MCF 10A (cell line): ENCODE measurements at places on chromosomes 12 and 14. TPM values are rescaled to one million over a fixed set of nuclear protein-coding genes. Genes with fewer than 3 reads are reported as not detected.

DNA sequence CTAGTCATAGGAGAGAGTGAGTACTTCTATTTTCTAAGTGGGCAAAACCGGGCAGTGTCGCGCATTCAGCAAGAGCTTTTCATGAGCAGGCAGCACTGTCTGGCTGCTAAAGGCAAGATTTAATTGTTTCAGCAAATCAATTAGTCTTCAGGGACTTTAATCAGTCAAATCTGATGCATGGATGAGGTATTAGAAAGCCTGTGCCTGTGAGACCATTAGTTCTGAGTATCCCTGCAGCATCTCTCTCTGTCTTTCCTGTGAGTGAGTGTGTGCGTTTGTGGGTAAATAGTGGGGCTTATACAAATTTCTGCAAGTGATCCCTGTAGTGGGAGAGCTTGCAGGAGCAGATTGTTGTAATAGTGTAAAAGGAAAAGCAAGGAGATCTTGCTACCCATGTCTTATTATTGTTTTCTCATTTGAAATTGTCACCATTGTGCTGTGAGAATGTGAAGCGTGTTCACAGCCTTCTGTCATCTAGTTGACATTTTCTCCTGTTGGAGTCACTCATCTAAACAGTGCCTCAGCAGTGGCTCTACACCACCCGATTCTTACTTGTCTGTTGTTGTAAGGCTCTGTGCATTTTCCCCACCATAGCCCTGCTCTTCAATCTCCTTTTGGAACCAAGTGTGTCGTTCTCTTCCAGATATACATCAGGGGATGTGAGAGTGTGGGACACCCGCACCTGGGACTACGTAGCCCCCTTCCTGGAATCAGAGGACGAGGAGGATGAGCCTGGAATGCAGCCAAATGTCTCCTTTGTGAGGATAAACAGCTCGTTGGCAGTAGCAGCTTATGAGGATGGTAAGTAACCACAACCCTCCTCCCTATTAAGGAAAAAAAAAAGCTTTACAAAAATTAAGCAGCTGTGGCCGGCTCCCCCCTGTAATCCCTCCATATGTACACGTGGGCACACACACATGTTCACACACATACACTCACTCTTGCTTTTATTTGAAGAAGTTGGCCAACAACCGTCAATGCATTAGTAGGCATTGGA is 53.6 kb downstream of the FBXW8 start:
- DNase-seq = no peak

DNA sequence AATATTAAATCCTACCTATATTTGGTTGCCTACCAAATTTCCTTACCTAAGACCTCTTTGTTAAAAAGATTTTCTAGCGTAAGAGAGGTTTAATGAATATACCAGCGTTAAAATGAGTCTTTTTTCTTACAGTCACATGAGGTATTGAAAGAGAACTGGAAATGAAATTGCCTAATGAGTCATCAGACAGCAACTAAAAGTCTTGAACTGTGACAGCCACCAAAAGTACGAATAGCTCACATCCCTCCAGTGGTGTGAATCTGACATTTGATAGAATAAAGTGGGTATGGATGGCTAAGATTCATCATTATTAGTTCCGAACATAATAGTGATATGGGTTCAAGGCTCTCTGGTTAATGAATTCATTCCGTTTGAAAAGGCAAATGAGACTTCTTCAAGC is 1297.3 kb downstream of the AACS start:
- no peak for DNase-seq

- peak; percentile 78 for DNase-seq
Observed at GRCh38 chr12:85468356-85469157, 188.5 kb downstream of the ALX1 start.

DNA sequence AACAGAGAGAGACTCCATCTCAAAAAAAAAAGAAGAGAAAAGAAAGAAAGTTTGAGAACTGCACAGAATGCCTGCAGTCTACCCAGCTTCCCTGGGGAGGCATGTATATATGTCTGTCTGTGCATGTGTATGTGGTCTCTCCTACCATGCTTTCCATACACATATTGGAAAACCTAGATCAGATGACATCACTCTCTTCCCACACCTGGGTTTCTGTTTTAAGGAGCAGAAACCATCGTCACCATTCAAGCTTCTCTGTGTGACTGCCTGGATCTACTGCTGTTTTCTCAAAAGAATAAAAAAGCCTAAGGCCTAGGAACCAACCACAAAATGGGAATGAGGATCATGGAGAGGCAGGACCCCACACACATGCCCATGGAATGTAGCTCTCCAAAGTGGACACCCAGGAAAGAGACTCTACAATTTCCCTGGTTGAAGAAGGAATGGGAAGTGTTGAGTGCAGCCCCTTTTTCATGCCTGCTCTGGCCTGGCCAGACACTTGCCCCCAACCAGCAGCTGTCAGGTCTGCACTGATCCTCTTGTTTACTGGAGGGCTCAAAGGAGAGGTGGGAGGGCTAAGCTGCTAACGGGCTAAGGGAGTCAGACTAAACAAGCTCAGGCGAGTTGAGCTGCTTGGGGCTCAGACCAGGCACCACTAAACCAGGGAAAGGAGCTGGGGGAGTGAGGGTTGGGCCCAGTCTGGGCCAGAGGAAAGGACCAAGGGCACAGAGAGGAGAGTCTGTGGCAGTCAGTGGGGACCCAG is 7.7 kb upstream of the PCK2 start:
- DNase-seq = no peak

GRCh38 chr14:20791187-20791586 is 10.1 kb downstream of the RNASE6 start:
- no peak for DNase-seq

- no peak for DNase-seq
Observed at GRCh38 chr14:35495278-35495677, 38.7 kb upstream of the INSM2 start.

DNA sequence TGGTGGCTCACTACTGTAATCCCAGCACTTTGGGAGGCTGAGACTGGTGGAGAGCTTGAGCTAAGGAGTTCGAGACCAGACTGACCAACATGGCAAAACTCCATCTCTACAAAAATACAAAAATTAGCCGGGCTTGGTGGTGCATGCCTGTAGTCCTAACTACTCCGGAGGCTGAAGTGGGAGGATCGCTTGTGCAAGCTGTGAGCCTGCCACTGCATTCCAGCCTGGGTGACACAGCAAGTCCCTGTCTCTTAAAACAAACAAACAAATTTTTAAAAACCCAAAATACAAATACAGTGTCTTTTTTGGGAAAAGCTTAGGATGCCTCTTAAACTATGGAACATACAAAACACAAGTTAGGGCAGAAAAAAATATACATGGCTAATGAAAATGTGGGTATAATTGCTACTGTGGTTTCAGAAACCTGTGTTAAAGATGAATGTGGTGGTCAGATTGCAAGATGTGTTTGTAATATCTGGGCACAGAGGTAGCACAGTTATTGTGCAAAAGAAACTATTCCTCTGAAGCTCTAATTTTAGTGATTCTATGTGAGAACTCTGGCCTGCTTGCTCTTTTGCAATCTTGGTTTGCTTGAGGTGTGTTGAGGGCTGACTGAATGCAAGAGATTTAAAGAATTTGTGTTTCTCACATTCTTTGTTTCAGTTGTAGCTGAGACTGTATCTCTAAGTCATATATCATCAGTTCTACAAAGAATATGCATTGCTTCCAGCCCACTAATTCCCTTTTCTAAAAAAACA is 3.9 kb upstream of the HSPA2 start:
- DNase-seq = peak; percentile 54

DNA sequence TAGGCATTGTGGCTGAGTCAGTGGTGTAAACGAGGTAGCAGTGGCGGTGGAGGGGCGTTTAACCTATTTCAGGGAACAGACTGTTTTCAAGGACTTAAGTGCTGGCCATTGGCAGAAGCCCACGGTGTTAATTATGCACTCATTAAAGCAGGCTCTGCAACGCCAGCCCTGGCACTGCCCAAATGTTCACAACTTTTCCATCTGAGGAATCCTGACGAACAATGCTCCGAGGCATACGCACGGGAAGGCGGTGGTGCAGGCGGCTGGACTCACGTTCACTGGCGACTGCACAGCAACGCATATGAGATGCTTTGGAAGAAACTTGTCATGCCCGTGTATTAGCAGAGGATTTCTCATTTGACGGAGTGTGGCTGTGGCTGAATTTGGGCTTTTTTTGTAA is 70.6 kb upstream of the SLC24A4 start:
- no peak for DNase-seq

GRCh38 chr14:31672709-31673108 is 111.5 kb downstream of the NUBPL start:
- no peak for DNase-seq

GRCh38 chr12:119826661-119827445 is 50.3 kb downstream of the CIT start:
- DNase-seq = no peak

The DAO gene
- not detected in 2 replicates for total RNA-seq

The NOXRED1 gene
- 0.58 and 1.4 TPM in 2 replicates for total RNA-seq
